ENCODE measurements at places on chromosomes 3 and 15. TPM values are rescaled to one million over a fixed set of nuclear protein-coding genes. Genes with fewer than 3 reads are reported as not detected.

The GP9 gene
- not detected for polyA plus RNA-seq

The TPRA1 gene
- 30.4 TPM for polyA plus RNA-seq

- no peak overlapping the region for H3K27ac ChIP-seq
- no peak overlapping the region for H3K4me3 ChIP-seq
- no peaks in the 10 kb centered on the region for H3K27me3 ChIP-seq
- H3K4me1 ChIP-seq = no peaks in the 10 kb centered on the region
- H3K36me3 ChIP-seq = peaks cover 4% of the 10 kb centered on the region
Observed at GRCh38 chr3:14488286-14489041, 51.7 kb downstream of the GRIP2 start.

GRCh38 chr3:112132975-112133448 lies at the start of gene GCSAM:
TSS of gene GCSAM (minus strand) at chr3:112133248. CDS start at chr3:112133120, 128 bp downstream.
- DNase-seq = peak; percentile 13
- H3K4me1 ChIP-seq = peaks cover 70% of the 10 kb centered on the region
- H3K27me3 ChIP-seq = no peaks in the 10 kb centered on the region
- H3K27ac ChIP-seq = no peak within 1 kb of the TSS

DNA sequence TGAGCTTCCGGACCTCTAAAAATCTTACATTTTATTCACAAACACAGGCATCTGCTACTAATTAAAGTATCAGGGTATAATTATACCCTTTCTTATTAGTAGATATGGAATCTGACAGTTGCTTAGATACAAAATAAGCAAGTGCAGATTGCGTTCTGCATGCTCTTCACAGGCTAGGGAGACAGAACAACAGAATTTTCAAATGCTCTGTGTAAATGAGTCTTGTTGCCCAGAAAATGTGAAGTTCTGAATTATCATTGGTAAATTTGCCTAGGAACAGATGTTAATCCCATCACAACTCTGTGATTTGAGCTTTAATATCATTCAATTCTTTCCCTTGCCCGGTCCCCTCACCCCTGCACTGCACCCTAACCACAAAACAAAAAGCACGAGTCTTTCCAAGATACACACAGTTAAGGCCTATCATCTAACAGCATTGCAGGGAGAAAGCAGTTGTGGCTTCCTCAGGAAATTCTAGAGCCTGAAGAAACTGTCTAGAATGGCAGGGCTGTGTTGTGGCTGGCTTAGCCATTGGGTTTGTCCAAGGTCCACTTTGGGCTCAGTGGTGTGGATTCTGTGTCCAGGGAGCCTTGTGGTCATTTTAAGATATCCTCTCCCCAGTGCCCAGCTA lies 119.8 kb downstream of the PDCD6IP start:
- no peaks in the 10 kb centered on the region for H3K36me3 ChIP-seq
- H3K4me3 ChIP-seq = no peak overlapping the region
- DNase-seq = no peak
- H3K27me3 ChIP-seq = no peaks in the 10 kb centered on the region

- no peak overlapping the region for H3K4me3 ChIP-seq
- no peak for DNase-seq
- H3K36me3 ChIP-seq = no peaks in the 10 kb centered on the region
- no peaks in the 10 kb centered on the region for H3K4me1 ChIP-seq
Observed at GRCh38 chr3:156465194-156465593, 89.7 kb downstream of the SSR3 start.

- no peaks in the 10 kb centered on the region for H3K36me3 ChIP-seq
- no peak overlapping the region for H3K4me3 ChIP-seq
- no peak overlapping the region for H3K27ac ChIP-seq
- peak; percentile 32 for DNase-seq
Observed at GRCh38 chr15:25239471-25240345, 199.1 kb downstream of the UBE3A start.

DNA sequence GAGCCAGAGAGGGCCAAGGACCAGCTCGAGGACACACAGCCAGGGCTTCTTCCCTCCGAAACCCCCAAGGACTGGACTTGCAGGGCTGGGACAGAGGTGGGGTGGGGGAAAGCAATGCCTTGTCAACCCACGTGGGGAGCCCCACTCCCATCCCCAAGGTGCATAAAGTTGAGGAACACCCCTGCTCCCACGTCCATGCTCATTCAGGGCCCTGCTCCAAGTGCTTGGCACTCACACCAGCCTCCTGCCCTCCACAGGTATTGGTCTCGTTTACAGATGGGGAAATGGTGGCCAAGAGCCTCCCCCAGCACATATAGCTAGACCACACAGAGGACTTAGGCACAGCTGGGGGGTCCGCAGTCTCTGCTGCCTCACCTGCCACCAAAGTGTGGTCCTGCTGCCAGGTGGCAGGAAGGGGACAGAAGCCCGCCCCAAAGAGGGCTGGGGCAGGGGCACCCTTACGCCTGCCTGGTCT lies 50.5 kb upstream of the CSPG4 start:
- DNase-seq = no peak
- no peaks in the 10 kb centered on the region for H3K27me3 ChIP-seq
- H3K4me1 ChIP-seq = peaks cover 6% of the 10 kb centered on the region

DNA sequence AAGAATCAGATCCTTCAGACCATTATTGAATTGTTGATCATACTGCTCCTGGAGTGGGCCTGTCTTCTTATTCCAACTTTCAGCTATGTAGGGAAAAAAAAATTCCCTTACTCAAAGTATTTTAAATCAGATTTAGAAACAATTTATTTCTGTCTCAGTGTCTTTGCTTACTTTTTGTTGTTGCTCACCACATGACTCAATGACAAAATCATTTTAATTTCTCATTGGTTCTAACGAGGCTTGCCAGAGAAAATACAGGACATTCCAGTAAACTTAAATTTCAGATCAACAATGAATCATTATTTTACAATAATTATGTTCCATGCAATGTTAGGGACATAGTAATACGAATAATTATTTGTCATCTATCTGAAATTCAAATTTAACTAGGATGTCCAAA lies 748.5 kb upstream of the CBLB start:
- H3K4me3 ChIP-seq = no peak overlapping the region
- no peaks in the 10 kb centered on the region for H3K4me1 ChIP-seq
- H3K36me3 ChIP-seq = no peaks in the 10 kb centered on the region
- no peak overlapping the region for H3K27ac ChIP-seq
- no peak for DNase-seq
- H3K27me3 ChIP-seq = no peaks in the 10 kb centered on the region

- H3K4me3 ChIP-seq = no peak overlapping the region
- no peak for DNase-seq
- H3K27me3 ChIP-seq = peaks cover 8% of the 10 kb centered on the region
- no peak overlapping the region for H3K27ac ChIP-seq
- no peaks in the 10 kb centered on the region for H3K36me3 ChIP-seq
Observed at GRCh38 chr15:56467616-56468015, 2.7 kb upstream of the MNS1 start.

GRCh38 chr3:177300039-177300833 lies 103.0 kb upstream of the TBL1XR1 start:
- H3K4me3 ChIP-seq = no peak overlapping the region
- no peaks in the 10 kb centered on the region for H3K36me3 ChIP-seq
- H3K4me1 ChIP-seq = no peaks in the 10 kb centered on the region
- peak overlapping the region; percentile 18 for H3K27ac ChIP-seq
- H3K27me3 ChIP-seq = no peaks in the 10 kb centered on the region

DNA sequence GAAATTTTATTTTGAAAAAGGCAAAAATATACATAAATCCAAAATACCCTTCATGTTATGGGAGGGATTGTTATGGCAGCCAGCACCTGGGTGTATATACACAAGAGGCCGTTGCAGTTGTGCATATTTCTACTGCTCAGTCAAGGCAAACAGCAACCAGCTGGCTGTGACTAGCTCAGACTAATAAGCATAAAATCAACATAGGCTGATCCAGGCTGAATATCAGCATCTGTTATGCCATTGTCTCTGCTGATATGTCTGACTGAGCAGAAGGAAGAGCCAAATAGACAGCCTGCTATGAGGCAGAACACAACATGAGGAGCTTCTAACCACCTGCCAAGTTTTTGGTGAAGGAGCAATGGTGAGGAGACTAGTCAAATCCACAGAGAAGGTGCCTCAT lies 457.5 kb upstream of the ALCAM start:
- no peak for DNase-seq
- no peaks in the 10 kb centered on the region for H3K4me1 ChIP-seq
- H3K27ac ChIP-seq = no peak overlapping the region

- H3K27ac ChIP-seq = no peak overlapping the region
- no peaks in the 10 kb centered on the region for H3K36me3 ChIP-seq
- no peak for DNase-seq
Observed at GRCh38 chr15:31175484-31175883, 74.0 kb upstream of the TRPM1 start.

DNA sequence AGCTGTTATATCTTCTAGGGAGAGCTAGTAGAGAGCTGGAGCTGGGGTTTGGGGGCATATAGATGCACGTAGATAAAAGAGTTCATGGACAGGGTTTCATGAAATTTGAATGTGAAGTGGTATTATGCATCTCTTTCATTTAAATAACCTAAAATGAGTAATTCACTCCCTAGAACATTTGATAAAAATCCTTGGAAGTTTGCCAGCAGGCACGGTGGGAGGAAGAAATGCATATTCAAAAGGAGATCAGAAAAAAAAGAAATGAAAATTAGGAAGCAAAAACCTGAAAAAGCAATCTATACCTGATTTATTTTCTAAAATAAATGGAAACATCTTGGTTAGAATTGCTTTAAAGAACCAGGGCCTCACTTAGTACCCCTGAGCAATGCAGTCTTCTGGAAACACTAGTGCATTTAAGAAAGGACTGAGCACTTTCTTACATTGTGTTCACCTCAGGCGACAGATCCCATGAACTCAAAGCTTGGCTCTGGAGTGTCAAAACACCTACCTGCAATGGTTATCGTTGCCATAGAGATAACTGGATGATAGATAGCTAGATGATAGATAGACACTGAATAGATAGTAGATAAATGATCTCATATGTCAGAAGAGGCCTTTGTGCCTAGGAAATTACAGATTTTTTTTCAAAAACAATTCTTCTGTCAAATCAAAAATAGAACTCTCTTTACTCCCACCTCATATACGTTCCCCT lies 458.6 kb upstream of the THRB start:
- DNase-seq = no peak
- H3K4me3 ChIP-seq = no peak overlapping the region
- no peaks in the 10 kb centered on the region for H3K4me1 ChIP-seq
- H3K36me3 ChIP-seq = no peaks in the 10 kb centered on the region
- H3K27me3 ChIP-seq = no peaks in the 10 kb centered on the region

Data from CD8-positive, alpha-beta memory T cell (primary cell).